ENCODE measurements at places on chromosomes 5 and 9.

DNA sequence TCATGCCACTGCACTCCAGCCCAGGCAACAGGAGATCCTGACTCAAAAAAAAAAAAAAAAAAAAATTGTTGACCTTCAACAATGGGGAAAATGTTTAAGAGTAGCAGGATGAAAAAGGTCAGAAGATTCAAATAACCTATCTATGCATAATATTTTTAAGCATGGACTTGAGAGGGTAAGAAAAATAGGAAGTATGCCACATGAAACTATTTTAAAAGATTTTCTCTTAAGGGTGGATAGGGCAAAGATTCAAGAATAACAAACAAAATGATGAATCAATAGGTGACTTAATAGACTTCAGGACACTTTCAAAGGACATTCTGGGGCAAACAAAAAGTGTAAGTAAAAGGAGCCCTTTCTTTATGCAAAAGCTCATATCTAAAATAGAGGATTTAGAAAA lies 3.2 kb downstream of the TEX48 start:
- H3K27me3 ChIP-seq, result no peaks in the 10 kb centered on the region
- H3K4me1 ChIP-seq, result peaks cover 33% of the 10 kb centered on the region
- DNase-seq, result no peak
- no peak overlapping the region for H3K4me3 ChIP-seq
- peaks cover 9% of the 10 kb centered on the region for H3K36me3 ChIP-seq
- no peak overlapping the region for H3K27ac ChIP-seq

DNA sequence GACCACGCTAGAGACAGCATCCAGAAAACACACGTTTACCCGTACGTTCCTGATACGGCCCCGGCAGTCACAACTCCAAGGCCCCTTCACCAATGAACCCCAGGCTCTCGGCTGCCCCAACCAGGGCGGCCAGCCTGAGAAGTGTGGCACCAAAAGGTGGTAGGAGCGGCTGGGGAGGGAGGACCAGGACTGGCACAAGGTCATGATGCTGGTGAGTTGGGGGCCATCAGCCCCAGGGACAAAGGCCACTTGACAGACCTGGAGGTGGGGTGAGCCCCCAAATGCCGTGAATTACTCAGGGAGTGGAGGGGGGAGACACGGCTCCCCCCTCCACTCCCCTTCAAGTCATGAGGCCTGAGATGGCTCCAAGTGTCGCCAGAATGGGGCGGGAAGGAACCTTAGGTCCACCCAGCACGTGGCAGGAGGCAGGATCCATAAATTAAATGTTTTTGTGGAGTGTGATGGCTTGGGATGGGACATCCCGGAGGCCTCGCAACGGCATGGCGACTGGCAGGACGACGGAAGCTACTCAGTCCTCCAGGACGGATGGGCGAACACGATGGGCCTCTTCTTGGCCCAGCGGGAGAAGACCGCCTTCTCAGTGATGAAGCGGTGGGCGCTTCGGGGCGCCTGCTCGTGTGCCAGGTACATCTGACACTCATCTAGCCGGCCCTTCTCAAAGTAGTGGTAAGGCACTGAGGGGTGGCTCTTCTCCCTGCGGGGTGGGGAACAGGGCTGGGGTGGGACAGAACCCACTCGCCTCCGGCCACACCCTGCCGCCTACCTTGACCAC lies 8.7 kb upstream of the ST6GALNAC6 start:
- peak overlapping the region; percentile 77 for H3K27ac ChIP-seq
- no peak for DNase-seq
- no peak overlapping the region for H3K4me3 ChIP-seq
- H3K36me3 ChIP-seq, result peaks cover 20% of the 10 kb centered on the region
- no peaks in the 10 kb centered on the region for H3K27me3 ChIP-seq
- H3K4me1 ChIP-seq, result peaks cover 48% of the 10 kb centered on the region

DNA sequence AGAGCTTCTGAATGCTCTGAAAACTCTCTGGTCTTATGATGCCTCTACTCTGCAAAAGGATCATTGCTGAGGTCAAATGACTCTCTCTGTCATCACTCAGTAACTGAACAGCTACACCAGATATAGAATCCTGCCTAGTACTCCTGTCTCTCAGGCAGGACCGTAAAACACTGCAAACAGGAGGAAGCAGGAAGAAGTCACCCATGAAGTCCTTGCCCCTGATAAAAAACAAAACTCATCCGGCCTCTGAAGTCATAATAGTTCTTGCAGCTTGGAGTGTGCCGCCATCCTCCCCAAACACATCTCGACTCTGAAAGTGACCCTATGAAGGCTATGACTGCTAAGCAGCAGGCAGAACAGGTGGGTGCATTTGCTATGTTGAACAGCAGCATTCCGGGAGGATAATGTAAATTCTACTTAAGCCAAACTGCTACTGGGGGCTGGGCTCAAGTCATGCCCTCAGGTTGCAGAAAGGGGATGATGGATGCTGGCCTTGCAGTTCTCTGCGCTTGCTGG lies 81.9 kb upstream of the FAM169A start:
- no peak for DNase-seq
- H3K27ac ChIP-seq, result no peak overlapping the region
- no peak overlapping the region for H3K4me3 ChIP-seq
- no peaks in the 10 kb centered on the region for H3K36me3 ChIP-seq
- H3K27me3 ChIP-seq, result peaks cover 31% of the 10 kb centered on the region
- peaks cover 10% of the 10 kb centered on the region for H3K4me1 ChIP-seq

DNA sequence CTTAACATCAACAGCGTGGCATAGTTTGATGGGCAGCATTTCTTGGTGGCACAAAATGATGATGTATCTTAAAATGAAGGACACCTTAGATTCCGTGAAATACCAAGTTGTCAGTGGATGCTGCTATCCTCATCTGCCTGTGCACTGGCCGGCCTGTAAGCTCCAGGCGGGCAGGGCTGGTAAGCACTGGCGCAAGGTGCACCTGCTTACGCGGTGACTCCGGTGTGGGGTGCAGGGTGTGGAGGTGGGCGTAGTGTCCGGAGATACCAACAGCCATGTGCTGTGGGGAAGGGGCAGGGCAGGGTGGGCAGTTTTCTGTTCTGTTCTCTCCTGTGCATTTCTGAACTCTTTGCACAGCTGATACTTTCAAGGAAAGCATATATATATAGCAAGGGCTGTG lies 101.5 kb downstream of the KCNT1 start:
- DNase-seq, result no peak
- no peaks in the 10 kb centered on the region for H3K36me3 ChIP-seq
- no peak overlapping the region for H3K27ac ChIP-seq
- H3K27me3 ChIP-seq, result no peaks in the 10 kb centered on the region

- H3K27ac ChIP-seq, result no peak overlapping the region
- DNase-seq, result no peak
- H3K4me3 ChIP-seq, result no peak overlapping the region
- H3K27me3 ChIP-seq, result no peaks in the 10 kb centered on the region
- H3K4me1 ChIP-seq, result no peaks in the 10 kb centered on the region
- H3K36me3 ChIP-seq, result no peaks in the 10 kb centered on the region
These were observed 842.6 kb upstream of the ACO1 start for GRCh38 chr9:31541721-31542281.

DNA sequence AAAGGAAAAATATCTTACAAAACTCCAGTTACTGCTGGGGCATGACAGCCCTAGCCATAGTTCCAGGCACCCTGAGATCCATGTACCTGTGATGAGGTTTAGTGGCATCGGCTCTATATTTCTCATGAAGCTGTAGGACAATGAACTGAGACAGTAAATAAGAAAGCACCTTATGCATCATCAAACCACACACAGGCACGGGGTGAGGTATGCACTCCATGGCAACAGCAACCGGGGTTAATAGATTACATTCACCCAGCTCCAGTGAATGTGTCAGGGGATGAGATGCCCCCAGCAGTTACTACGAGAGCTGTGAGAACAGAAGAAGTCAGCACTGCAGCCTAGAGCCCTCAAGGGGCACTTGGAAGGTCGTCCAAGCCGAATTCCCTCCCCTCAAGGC lies 162.0 kb upstream of the S1PR3 start:
- H3K27me3 ChIP-seq, result peaks cover 61% of the 10 kb centered on the region
- no peaks in the 10 kb centered on the region for H3K36me3 ChIP-seq
- no peak overlapping the region for H3K27ac ChIP-seq
- H3K4me1 ChIP-seq, result no peaks in the 10 kb centered on the region
- no peak overlapping the region for H3K4me3 ChIP-seq

Measured in activated naive CD8-positive, alpha-beta T cell treated with anti-CD3 and anti-CD28 coated beads, Interleukin-2, amount 10 ng/mL, durations not matched to agents 7 days and 5 days (primary cell).